Large intestine (tissue), 12 donors: ENCODE measurements at places on chromosomes 2 and 18.

GRCh38 chr2:20145497-20146193 lies 79.3 kb downstream of the SDC1 start:
- DNase-seq = peak; percentile 51

DNA sequence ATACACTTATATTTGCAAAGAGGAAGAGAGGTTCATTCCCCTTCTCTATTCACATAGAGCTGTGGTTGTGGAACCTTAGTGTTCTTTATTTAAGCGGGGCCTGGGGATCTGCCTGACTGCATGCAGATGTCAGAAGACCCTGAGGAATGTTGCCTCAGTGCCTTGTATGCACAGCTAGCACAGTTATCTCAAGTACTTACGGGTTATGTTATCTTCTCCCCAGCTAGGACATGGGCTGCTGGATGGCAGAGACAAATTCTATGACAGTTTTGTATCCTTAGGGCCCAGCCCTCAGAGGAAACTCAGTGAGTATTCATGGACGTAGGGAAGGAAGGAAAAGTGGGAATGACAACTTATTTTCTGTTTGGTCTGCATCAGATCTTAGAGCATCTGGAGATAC lies 37.7 kb upstream of the RTN4 start:
- DNase-seq = no peak

- no peak for DNase-seq
These were observed 209.8 kb downstream of the PHLPP1 start for GRCh38 chr18:62925031-62925688.

DNA sequence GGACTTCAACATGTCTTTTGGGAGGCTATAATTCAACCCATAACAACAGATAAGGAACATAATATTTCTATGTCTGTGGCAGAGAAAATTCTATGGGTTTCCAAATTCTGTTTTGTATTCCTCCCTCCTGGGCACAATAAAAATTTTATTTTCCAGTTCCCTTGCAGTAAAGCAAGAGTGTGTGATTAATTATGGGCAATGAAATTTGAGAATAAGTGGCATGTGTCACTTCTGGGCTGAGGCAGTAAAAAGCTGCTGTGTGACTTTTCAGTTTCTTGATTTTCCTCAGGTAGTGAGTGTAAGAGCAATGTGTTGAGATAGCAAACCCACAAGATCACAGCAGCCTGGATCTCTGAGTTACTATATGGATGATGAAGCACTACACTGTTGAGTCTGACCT lies 216.4 kb downstream of the MEIS1 start:
- DNase-seq = no peak

DNA sequence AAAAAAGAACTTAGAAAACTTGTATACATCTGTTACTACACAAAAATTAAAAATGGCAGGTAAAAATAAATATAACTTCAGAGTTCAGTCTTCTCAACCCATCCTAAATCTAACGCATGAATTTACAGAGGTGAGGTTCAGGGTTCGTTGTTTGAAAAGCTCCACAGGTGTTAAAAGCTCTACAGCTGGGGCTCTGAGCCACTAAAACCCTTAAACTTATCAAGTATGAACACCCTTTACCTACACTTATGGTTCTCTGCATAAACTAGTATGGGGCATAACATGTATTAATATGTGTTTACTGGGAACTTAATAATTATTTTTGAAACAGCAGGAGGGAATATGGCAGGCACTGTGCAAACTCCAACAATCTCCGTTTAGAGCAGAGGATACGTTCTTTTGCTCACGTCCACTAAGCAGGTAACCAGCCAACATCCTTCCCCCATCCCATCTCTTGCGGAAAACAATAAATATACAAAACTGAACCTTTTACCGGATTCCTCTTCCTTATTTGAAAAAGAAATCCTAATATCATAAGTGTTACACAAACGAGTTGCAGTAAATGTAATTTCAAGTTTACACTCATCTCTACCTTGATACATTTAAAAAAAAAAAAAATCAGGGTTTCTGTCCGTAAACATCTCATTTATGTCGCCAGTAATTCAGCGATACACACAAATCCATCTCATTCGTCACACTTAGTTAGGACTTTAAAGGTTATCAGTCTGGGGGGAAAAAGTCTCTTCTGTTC lies 1.3 kb downstream of the PIAS2 start:
- peak; percentile 13 for DNase-seq

DNA sequence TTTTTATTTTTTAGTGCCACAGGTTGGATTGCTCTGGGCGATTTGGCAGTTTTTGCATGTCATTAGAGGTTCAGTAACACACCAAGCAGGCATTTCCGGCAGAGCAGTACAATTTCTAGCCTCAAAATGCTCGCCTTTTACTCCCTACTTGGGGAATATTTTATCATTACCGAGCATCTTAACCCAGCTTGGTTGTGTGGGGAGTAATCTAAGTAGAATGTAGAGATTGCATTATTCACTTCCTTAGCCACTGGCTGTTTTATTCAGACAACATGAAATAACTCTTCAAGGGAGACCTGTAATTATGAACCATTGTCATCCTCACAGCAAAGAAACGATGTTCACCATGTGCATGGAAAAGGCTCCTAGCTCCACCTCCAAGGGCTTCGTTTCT lies 13.1 kb downstream of the GRP start:
- no peak for DNase-seq

DNA sequence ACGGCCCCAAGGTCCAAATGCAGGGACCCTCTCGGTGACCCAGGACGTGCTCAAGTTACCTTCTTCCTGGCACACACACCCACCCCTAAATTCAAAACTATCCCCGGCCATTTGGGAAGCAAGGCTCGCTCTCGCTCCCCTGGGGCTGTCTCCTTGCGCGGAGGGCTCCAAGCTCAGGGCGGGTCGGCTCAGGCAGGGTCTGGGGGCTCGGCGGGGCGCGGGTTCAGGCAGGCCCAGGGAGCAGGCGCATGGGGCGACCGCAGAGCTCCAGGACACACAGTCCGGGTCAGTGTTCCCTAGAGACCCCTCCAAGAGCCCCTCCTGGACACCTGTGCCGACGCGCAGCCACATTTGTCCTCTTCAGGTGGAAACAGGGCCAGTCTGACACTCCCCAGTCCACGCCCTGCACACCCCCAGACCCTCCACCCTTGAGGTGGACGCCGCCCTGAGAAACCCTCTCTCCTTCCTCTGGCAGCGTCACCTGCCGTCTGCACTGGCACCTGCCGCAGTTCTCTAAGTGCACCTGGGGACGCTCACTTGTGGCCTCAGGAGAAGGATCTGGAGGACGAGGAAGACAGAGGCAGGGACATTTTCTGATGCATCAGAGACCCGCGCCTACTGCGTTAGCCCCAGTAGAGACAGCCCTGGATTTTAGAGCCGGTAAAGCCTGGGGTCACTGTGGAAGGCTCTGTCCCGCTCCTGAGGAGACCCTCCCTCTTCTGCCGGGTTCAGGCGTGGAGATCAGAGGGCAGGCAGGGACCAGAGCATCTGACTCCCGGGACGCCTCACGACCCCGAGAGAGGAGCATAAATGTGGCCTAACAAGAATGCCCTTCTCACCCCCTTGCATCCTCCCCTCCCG lies 138.8 kb downstream of the TWIST2 start:
- no peak for DNase-seq

- no peak for DNase-seq
These were observed 114.8 kb downstream of the RDH14 start for GRCh38 chr2:18445433-18446320.

DNA sequence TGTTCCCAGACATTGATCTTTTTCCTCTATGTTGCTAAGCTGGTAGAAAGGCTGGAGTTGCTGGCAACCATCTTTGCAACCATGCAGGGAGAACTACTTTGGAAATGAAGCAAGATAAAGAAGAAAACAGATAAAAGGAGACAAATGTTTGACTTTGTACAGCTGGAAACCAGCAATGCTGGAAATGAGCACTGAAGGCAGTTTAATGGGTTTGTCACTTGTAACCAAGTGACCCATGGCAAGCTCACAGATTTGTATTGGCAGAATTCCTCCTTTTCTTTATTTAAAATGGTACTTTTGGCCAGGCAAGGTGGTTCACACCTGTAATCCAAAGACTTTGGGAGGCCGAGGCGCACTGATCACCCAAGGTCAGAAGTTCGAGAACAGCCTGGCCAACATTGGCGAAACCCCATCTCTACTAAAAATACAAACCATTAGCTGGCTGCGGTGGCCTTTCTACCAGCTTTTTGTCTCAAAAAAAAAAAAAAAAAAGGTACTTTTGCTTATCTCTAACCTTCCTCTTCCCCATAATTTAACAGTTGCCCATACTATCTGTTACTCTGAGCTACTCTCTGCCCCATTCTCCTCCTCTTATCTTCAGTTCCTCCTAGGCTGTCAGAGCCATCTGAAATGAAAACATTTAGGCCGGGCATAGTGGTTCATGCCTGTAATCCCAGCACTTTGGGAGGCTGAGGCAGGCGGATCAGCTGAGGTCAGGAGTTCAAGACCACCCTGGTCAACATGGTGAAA lies 2.0 kb upstream of the BOLA3 start:
- no peak for DNase-seq

GRCh38 chr18:5420906-5421305 lies 122.9 kb downstream of the EPB41L3 start:
- DNase-seq = no peak

DNA sequence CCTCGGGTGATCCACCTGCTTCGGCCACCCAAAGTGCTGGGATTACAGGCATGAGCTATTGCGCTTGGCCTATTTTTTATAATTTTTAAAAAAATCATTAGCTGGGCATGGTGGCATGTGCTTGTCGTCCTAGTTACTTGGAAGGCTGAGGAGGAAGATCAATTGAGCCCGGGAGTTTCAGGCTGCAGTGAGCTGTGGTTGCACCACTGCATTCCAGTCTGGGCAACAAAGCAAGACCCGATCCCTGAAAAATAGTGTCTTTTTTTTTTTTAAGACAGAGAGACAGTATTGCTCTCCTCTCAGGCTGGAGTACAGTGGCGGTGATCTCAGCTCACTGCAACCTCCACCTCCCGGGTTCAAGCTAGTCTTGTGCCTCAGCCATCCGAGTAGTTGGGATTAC lies 4.8 kb downstream of the SSB start:
- DNase-seq = no peak

DNA sequence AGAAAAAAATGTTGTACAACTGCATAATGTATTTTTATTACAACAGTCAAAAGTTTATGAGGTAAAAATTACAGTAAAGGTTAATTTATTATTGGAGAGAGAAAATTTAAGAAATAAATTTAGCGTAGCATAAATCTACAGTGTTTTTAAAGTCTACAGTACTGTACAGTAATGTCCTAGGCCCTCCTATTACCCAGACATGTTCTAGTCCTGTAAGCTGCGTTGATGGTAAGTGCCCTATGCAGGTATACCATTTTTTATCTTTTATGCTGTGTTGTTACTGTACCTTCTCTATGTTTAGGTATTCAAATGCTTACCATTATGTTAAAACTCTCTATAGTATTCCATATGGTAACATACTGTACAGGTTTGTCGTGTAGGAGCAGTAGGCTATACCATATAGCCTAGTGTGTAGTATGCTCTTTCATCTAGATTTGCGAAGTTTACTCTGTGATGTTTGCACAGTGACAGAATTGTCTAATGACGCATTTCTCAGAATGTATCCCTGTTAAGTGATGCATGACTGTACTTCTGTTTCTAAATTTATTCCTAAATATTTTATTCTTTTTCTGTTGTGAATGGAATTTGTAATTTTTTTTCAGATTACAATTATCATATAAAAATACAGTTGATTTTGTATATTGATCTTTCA lies 24.5 kb downstream of the ABI2 start:
- no peak for DNase-seq

DNA sequence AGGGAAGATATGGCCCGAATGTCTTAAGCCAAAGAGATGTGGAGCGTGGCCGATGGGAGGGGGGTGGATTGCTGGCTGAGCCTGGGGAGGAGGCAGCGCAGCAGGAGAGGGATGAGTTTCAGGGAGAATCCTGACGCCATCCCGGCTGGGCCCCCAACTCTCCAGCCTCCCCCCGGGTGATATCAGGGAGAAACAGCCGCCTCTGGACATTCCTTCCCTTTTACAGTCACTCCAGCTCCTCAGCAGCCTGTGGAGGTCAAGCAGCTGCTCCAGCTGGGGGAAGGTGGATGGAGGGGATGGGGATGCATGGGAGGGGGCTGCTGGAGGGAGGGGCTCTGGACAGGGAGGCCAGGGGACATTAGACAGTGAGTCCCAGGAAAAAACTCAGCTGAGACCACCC lies 9.5 kb upstream of the DES start:
- DNase-seq = no peak

GRCh38 chr2:71929482-71929772 lies 218.2 kb downstream of the CYP26B1 start:
- DNase-seq = no peak

GRCh38 chr2:48339451-48339850 lies 190.5 kb upstream of the STON1 start:
- no peak for DNase-seq

GRCh38 chr2:63590626-63591408 lies 2.1 kb downstream of the MDH1 start:
- DNase-seq = peak; percentile 52

DNA sequence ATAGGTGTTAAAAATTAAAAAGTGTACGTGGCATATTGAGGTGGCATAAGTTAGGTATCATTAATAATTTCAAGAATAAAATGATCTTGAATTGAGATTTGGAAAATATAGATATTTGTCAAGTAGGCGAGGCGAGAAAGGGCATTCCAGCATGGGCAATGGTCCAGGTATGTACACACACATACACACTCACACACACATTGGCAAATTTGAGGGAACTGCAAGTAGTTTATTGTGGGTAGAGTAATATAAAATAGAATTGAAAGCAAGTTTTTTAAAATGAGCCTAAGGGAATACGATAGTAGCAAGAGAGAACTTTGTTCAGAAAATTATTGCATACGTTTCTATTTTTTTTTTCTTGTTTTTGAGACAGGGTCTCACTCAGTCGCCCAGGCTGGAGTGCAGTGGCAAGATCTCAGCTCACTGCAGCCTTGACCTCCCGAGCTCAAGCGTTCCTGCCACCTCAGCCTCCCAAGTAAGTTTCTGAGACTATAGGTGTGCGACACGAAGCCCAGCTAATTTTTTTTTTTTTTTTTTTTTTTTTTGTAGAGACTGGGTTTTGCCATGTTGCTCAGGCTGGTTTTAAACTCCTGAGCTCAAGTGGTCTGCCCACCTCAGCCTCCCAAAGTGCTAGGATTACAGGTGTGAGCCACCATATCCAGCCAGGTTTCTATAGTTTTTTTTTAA lies 96.7 kb upstream of the SLC39A10 start:
- no peak for DNase-seq

- no peak for DNase-seq
These were observed 325.8 kb upstream of the REG3G start for GRCh38 chr2:78699696-78700095.

- no peak for DNase-seq
These were observed 34.2 kb downstream of the ASXL2 start for GRCh38 chr2:25844089-25844488.

DNA sequence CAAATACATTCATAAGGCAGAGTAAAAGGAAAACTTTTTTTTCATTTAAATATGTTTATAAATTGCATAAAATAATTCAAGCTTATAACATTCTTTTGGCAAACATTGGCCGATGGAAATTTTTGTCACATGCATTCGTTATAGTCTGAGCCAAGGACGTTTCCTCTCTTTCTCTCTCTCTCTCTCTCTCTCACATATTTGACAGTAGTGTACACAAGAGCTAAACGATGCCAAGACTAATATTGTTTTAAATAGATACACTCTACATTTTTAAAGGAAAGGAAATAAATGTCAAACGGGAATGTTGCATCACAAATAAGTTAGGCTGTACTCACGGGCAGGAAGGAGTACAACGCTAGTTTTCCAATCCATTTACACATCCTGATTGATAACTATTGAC lies 251.1 kb upstream of the SMIM21 start:
- no peak for DNase-seq
